ENCODE measurements at places on chromosomes 3 and 15.

DNA sequence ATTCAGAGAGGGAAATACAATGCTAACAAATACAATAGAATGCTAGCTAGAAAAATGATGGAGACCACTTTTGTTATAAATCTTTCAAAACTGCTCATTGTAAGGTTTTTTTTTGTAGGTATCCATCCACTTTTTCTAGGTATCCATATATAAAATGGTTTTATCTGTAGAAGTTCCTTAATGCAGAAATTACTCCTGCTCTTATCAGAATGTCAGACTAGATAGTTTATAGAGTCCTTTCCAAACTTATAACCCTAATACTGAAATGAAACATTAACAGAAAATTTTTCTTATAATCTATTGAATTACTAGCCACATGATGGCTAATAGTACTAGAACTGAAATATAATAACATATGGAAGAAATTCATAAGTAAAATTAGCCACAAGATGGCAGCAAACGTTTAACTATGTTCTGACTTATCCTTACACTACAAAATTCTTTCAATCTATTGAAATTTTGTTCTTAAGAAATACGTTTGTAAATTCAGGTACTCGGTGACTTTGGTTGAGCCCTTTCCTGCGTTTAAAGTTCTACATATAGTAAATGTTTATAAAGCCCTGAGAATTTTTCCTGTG lies 58.5 kb downstream of the ECT2 start:
- peak; percentile 8 for DNase-seq

GRCh38 chr3:197942956-197943556 lies 6.9 kb upstream of the RPL35A start:
- peak; percentile 52 for DNase-seq

GRCh38 chr3:9211155-9211950 lies 38.1 kb downstream of the SRGAP3 start:
- peak; percentile 74 for DNase-seq

DNA sequence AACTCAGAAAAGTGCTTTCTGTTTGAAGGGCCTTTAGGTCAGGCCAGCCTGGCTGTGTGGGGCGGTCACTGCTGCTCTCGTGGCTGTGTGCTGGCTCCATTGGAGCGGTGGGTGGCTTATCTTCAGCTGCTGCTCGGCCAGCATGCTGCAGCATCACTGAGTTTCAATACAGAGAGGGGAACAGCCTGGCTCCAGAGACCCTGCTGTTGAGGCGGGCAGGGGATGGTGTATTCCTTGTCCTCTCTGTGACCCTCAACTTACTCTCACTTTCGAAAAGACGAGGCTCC lies 248.5 kb upstream of the ONECUT1 start:
- no peak for DNase-seq

- DNase-seq, result no peak
Measured at GRCh38 chr3:132981719-132982118, 56.5 kb upstream of the TMEM108 start.
